ENCODE measurements at places on chromosomes 7 and 10. TPM values are rescaled to one million over a fixed set of nuclear protein-coding genes. Genes with fewer than 3 reads are reported as not detected.

The CRHR2 gene
- total RNA-seq, result not detected

The ZNF853 gene
- total RNA-seq, result 0.67 TPM

GRCh38 chr7:11732207-11732606, 99.8 kb downstream of the THSD7A start:
- H3K27me3 ChIP-seq, result no peaks in the 10 kb centered on the region
- H3K4me3 ChIP-seq, result no peak overlapping the region
- no peak for DNase-seq
- H3K4me1 ChIP-seq, result no peaks in the 10 kb centered on the region
- H3K27ac ChIP-seq, result no peak overlapping the region

DNA sequence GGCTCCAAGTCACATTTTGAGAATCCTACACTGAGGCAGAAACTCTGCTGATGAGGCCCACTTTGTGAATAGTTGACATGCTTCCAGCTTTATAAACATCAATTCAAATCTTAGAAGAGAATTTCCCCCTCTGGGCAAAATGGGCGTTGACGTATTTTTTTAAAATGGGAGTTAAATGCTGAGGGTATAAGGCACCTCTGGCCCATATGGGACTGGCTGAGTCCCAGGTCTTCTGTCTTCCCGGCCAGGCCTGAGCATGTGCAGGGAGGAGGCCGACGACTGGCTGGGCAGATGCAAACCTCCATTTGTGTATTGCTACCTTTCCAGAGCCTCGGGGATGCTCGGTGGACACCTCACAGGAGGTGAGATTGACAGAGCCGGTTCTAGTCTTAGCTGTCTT, 37.7 kb downstream of the BUB3 start:
- no peaks in the 10 kb centered on the region for H3K36me3 ChIP-seq
- no peaks in the 10 kb centered on the region for H3K27me3 ChIP-seq
- no peaks in the 10 kb centered on the region for H3K4me1 ChIP-seq

The PRF1 gene
- 2.8 TPM for total RNA-seq

The CFAP70 gene
- total RNA-seq, result 0.98 TPM

The NUTM2A gene
- 1.9 TPM for total RNA-seq

GRCh38 chr7:13197501-13197900, 510.1 kb downstream of the ARL4A start:
- H3K27me3 ChIP-seq, result no peaks in the 10 kb centered on the region
- H3K4me3 ChIP-seq, result no peak overlapping the region
- H3K4me1 ChIP-seq, result no peaks in the 10 kb centered on the region
- H3K36me3 ChIP-seq, result no peaks in the 10 kb centered on the region

The KCNIP2 gene
- total RNA-seq, result 0.98 TPM

The C10orf90 gene
- total RNA-seq, result 0.25 TPM

- H3K27ac ChIP-seq, result no peak overlapping the region
- H3K27me3 ChIP-seq, result no peaks in the 10 kb centered on the region
- no peak overlapping the region for H3K4me3 ChIP-seq
- H3K4me1 ChIP-seq, result no peaks in the 10 kb centered on the region
Observed at GRCh38 chr7:68015122-68015977, 1018.7 kb downstream of the TYW1 start.

The SORCS1 gene
- total RNA-seq, result 0.08 TPM

- H3K4me3 ChIP-seq, result no peak overlapping the region
- no peak overlapping the region for H3K27ac ChIP-seq
- no peak for DNase-seq
- H3K27me3 ChIP-seq, result no peaks in the 10 kb centered on the region
- no peaks in the 10 kb centered on the region for H3K36me3 ChIP-seq
Observed at GRCh38 chr7:27647046-27647445, 15.6 kb downstream of the HIBADH start.

- no peaks in the 10 kb centered on the region for H3K27me3 ChIP-seq
- no peaks in the 10 kb centered on the region for H3K36me3 ChIP-seq
- H3K27ac ChIP-seq, result no peak overlapping the region
- no peak overlapping the region for H3K4me3 ChIP-seq
Observed at GRCh38 chr7:101729241-101729883, 88.1 kb upstream of the CUX1 start.

The PPP1R17 gene
- not detected for total RNA-seq

DNA sequence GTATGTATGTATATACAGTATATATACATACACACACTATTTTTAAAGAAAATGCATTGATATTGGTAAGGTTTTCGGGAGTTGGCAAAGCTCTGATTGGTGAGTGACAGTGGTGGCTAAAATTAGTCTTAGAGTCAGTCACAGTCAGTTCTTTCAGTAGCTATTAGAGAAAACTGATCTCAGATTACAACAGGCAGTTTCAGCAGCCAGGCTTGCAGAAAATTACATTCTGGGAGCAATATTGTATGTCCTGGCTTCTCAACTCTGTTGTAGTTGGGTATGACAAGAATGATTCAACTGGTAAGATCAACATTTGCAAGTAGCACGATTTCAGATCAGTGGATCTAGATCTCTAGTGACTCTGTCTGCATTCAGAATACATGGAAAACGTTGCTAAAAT, 897.9 kb upstream of the AUTS2 start:
- H3K27ac ChIP-seq, result no peak overlapping the region
- H3K36me3 ChIP-seq, result no peaks in the 10 kb centered on the region
- H3K4me3 ChIP-seq, result no peak overlapping the region
- H3K4me1 ChIP-seq, result no peaks in the 10 kb centered on the region
- no peak for DNase-seq

DNA sequence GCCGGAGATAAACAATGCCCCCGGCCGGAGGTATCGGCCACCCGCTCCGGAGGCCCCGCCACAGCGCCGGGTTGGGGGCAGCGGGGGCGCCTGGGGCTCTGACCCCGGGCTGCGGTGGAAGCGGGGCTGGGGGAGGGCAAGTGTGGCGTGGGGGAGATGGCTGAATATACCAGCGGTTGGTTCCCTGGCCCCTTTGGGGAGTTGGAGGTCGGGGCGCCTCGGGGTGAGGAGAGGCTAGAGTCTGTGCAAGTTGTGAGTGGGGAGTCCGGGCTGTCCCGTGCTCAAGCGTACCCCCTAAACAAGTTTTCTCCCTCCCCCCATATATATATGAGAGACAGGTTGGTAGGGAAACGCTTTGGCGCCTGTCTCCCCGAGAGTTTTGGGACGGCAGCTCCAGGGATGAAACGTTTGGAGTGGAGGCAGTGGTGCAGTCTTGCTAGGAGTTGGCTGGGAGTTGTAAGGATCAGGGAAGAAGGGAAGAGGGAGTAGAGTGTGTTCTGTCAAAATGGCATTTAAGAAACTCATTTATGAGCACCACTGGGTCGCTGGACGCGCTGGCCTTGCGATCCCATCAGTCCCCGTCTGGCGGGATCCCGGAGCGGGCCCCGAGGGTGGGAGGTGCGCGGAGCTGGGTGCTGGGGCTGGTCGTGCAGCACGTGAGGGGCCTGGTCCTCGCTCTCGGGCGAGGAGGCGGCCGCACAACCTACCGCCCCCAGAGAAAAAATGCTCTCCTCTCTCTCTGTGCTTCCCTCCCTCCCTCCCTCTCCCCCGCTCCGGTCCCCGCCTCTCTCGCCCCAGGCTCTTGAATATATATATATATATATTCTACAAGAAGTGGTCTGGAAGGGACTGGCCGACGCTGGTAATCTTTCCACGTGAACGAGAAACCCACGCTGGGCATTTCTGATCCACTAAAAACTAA, 1.1 kb downstream of the TET1 start:
- no peaks in the 10 kb centered on the region for H3K27me3 ChIP-seq
- peaks cover 4% of the 10 kb centered on the region for H3K4me1 ChIP-seq
- H3K4me3 ChIP-seq, result peak overlapping the region; percentile 56
- H3K27ac ChIP-seq, result no peak overlapping the region
- no peaks in the 10 kb centered on the region for H3K36me3 ChIP-seq
- DNase-seq, result peak; percentile 44

DNA sequence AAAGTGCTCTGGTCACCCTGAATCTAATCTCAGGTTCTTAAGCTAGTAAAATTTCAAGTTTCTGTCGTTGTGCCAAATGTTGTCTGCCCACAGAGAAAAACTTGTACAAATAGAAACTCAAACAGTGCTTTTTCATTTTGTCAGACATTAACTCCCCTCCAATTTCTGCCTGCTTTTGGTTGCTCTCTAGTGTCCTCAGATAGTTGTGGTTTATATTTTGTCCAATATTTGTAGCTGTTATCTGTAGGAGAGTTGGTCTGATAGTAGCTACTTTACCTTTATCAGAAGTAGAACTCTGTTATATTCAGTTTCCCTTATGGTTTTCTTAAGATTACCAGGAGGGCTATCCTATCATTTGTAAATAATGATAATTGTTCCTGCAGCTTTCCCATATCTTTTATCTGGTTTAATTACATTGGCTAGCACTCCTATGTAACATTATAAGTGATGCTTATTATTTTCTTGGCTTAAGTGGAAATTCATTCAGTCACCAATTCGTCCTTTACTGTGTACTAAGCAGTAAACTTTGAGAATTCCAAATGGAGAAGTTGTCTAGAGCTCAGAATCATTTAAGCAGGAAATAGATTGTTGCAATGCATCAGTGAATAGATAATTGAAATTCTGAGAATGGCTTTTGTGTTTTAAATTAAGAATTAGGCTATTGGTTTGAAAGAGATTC, 91.0 kb downstream of the ANKIB1 start:
- H3K27me3 ChIP-seq, result no peaks in the 10 kb centered on the region
- H3K27ac ChIP-seq, result no peak overlapping the region
- no peaks in the 10 kb centered on the region for H3K4me1 ChIP-seq
- no peak for DNase-seq
- H3K36me3 ChIP-seq, result no peaks in the 10 kb centered on the region
- H3K4me3 ChIP-seq, result no peak overlapping the region

DNA sequence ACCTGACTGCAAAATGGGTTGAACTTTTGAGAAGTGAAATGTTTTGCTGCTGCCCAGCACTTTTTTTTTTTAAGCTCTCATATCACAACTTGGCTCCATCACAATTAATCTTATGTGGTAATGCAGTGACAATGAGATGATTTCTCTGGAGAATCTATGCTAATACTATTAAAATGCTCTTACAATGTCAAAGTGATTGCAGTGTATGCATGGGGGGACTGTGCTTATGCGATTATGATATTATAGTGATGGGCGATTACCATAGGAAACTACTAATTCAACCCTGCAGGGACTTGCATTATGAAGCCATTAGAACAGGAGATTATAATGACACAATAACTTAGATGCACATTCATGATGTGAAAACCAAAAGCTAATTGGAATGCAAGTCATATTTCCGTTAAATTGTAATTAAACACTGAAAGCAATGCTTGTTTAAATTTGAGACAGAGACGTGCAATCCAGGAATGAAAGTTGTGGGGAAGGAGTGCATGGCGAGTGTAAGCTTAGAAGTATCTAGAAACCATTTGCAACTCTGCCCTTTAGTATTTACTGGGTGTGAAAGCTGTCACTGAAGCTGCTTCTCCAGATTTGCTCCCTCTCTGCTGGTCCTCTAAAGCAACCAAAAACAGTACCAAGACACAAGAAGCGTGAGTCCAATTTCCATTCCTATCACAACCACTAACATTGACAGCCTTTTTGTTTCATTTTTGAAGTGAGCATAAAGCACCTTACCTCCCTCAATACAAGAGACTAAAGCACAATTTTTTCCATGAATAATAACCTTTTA, 21.6 kb downstream of the PTER start:
- H3K36me3 ChIP-seq, result no peaks in the 10 kb centered on the region
- no peak for DNase-seq
- H3K27ac ChIP-seq, result no peak overlapping the region
- H3K4me3 ChIP-seq, result no peak overlapping the region

GRCh38 chr7:98267303-98267702, 14.2 kb upstream of the BRI3 start:
- no peak overlapping the region for H3K27ac ChIP-seq
- no peaks in the 10 kb centered on the region for H3K4me1 ChIP-seq
- no peaks in the 10 kb centered on the region for H3K36me3 ChIP-seq
- H3K27me3 ChIP-seq, result no peaks in the 10 kb centered on the region

The SLC13A1 gene
- not detected for total RNA-seq

- DNase-seq, result no peak
- no peaks in the 10 kb centered on the region for H3K4me1 ChIP-seq
- no peak overlapping the region for H3K27ac ChIP-seq
Observed at GRCh38 chr7:133781486-133782090, 345.6 kb upstream of the LRGUK start.

DNA sequence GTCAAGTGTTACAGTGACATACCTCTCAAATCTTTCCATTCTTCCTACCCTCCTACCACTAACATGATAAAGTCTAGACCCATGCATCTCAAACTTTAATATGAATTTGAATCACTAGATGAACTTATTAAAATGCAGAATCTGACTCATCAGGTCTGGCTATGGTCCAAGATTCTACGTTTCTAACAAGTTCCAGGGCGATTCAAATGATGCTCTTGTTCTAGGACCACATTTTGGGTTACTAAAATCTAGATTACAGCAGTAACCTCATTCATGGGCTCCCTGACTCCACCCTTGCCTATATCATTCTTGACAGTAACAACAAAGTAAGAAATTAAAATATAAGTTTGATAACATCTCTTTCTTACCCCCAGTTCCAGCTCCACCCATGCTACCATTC, 124.8 kb upstream of the LSM8 start:
- no peaks in the 10 kb centered on the region for H3K27me3 ChIP-seq
- no peaks in the 10 kb centered on the region for H3K36me3 ChIP-seq
- DNase-seq, result no peak
- H3K4me3 ChIP-seq, result no peak overlapping the region
- H3K27ac ChIP-seq, result no peak overlapping the region
- H3K4me1 ChIP-seq, result no peaks in the 10 kb centered on the region

- H3K4me3 ChIP-seq, result no peak overlapping the region
- peaks cover 13% of the 10 kb centered on the region for H3K36me3 ChIP-seq
- H3K4me1 ChIP-seq, result no peaks in the 10 kb centered on the region
- DNase-seq, result no peak
Observed at GRCh38 chr10:95604630-95605029, 43.5 kb upstream of the SORBS1 start.

DNA sequence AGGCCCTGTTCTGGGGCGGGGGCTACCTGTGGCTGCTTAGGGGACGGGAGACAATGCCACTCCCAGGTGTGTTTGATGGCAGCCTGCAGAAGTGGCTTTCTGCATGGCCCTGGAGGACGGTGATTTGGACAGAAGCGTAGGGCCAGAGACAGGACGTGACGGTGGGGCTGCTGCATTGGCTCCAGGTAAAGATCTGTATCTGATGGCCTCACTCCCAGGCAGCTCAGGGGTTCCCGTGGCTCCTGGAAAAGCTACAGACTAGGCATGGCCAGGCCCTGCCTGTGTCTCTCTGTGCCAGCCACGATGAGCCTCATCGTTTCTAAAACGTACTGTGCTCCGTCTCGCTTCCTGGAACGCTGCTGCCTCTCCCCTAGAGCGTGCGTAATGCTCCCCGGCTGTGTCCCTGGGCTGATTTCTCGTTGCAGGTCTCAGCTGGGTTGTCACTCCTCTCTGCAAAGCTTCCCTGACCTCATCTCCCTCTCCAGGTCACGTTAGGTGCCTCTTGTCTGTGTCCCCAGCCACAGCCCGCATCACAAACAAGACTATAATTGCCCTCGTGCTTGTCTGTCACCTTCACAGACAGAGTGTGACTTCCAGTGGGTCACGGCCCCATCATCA, 12.6 kb downstream of the GTF2IRD1 start:
- H3K4me3 ChIP-seq, result no peak overlapping the region
- no peaks in the 10 kb centered on the region for H3K4me1 ChIP-seq
- no peaks in the 10 kb centered on the region for H3K36me3 ChIP-seq
- DNase-seq, result no peak
- H3K27ac ChIP-seq, result no peak overlapping the region

- no peaks in the 10 kb centered on the region for H3K27me3 ChIP-seq
- no peaks in the 10 kb centered on the region for H3K4me1 ChIP-seq
- H3K4me3 ChIP-seq, result no peak overlapping the region
- no peak overlapping the region for H3K27ac ChIP-seq
- no peak for DNase-seq
- peaks cover 37% of the 10 kb centered on the region for H3K36me3 ChIP-seq
Observed at GRCh38 chr10:79313911-79314439, 33.3 kb upstream of the PPIF start.
